ENCODE measurements at places on chromosomes 3 and 15.

DNA sequence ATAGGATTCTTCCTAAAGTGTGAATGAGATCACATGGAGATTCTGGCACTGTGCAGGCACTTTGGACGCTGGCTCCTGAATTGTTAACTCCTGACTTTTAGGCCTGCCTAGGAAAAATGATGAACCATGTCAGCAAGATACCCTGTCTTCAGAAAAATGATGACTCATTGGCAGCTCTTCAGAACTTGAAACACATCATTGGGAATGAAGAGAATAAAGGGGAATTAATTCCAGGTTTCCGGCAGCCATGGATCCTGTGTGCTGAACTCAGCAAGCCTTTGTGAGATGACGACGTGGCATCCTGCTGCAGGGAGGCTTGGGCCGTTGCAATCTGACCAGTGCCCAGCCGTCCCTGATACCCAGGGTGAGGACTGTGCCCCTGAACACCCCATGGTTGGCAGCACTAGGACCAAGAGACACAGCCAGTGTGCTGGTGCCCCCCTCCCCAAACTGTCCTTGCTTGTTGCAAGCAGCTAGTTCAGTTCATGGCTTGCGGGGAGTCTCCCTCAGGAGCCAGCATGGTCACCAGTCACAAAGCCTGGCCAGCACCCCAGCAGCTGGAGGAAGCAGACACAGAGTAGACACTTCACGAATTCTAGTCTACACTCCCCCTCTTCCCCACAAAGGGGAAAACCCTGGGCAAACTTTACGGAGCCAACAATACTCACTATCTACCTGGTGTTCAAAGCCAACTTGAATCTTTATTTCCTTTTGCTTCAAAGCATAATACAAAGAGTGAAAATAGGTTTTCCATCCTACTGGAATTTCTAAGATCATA lies 7.8 kb upstream of the LIPC start:
- DNase-seq, result no peak

DNA sequence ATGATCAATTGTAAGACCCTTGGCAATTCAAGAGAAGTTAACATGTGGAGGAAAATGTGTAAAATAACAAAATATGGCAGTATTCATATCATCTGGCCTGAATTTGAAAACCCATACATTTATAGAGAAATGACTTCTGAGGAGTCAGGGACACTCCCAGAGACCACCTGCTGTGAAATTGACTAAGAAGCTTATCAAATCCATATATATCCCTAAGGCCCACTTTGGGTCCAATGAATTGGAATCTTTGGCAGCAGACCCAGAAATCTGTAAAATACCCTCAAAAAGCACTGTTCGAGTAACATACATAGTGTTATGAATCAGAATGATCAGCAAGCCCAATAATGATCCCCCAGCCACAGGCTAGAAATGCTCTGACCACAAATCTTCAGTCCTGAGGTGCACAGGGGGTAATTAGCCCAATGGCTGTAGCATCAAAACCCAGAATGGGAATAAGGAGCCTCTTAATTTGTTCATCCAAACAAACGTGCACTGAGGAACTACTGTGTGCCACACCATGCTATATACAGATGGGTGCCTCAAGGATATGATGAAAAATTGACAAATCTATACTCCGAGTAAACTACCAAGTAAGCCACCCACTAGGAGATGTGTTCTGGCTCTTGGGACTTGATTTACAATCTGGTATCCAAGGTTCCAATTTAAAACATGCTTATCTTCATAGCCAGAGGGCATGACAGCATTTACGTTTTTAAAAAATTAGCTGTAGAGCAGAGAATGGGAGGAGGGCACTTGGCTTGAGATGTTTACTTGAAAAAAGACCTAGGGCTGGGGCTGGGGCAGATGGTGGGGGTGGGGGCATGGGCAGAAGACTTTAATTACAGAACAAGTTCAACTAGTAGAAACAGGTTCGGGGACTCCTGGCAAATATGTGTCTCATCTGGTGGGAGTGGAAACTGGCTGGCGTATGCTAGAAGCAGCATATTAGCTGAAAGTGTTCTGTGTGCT lies 9.1 kb upstream of the ARHGEF3 start:
- DNase-seq, result no peak

DNA sequence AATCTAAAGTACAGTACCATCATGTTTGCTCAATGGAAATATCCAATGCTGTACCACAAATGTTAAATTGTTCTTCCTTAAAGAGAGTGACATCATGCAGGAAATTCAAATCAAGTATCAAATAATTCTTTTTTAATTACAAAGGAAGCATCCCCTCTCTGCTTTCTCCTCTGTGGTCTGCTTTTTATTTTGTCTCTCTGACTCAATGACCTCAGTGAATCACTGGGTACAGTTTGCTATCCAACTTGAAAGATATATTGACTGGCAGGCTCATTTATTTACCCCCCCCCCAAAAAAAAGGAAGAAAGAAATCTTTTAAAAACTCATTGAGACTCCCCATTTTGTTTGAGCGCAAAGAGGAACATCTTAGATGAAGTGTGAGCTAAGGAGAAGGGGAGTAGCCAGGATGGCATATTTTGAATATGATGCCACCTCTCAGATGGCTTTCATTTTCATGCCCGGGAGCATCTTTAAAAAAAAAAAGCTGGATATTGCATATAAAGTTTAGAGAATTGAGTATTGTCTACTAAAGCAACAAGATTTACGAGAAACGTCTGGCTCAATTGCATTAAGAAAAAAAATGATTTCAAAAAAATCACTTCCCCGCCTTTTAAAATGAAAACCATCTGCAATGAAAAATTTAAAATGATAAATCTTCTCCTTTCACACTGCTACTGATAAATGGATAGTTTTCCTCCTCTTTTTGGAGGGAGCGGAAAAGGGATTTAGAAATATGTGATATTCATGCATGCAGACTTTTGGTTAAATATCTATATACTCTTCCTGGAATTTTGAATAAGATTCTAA lies 307.1 kb upstream of the DPH6 start:
- DNase-seq, result no peak

- no peak for DNase-seq
These were observed 385.9 kb downstream of the MFSD1 start for GRCh38 chr3:159187706-159188105.

GRCh38 chr3:50354850-50355249 lies 4.2 kb downstream of the CYB561D2 start:
- no peak for DNase-seq

GRCh38 chr15:85779249-85779648 lies 15.5 kb downstream of the KLHL25 start:
- no peak for DNase-seq
